ENCODE measurements at places on chromosomes 12 and 14.

DNA sequence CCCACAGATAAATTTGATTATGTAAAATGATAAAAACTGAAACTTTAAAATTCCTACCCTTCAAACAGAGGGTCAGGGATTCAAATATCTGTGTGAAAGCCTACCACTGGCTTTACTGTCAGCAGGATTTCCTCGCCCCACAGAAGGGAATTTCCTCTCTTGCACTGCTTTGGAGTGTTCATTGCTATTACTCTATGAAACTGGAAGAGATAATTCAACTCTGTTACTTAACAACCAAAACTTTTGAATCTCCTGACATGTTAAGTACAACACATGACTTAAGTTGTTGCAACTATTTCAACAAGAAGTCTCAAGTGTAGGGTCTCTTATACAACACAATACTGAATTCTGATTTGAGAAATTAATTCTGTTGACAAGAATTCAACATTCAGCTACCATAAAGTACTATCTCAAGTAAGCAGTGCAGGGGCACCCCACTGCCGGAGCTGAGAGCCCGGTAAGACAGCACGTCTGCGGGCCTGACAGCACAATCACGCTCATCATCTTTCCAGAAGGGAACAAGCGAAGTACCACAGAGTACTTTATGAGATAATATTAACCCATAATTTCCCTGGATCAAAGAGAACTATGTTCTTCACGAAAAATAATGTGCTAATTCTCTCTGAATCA lies 22.9 kb downstream of the DICER1 start:
- no peak for DNase-seq

- DNase-seq, result peak; percentile 61
Observed at GRCh38 chr12:120639771-120640721, at the start of gene CABP1. CABP1 (plus strand) TSS chr12:120640626; CDS start chr12:120640686, 60 bp downstream.

GRCh38 chr14:101903111-101903561 lies 61.2 kb upstream of the DYNC1H1 start:
- DNase-seq, result no peak

DNA sequence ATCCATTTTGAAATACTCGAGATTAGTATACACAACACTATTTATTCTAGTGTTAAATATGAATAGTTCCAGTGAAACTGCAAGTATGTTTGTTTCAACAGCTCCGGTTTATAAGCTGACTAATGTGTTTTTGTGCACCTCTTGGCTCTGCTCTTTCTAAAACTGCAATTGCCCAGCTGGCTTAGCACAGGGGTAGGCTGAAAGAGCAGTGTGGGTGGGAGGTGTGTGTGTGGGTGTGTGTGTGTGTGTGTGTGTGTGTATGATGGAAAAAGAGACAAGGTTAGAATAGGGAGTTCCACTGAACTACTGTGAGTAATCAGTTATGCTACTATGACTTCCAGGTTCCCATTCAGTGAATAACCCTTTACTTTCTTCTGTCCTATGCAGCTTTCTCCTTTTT lies 37.8 kb upstream of the DDHD1 start:
- peak; percentile 43 for DNase-seq

DNA sequence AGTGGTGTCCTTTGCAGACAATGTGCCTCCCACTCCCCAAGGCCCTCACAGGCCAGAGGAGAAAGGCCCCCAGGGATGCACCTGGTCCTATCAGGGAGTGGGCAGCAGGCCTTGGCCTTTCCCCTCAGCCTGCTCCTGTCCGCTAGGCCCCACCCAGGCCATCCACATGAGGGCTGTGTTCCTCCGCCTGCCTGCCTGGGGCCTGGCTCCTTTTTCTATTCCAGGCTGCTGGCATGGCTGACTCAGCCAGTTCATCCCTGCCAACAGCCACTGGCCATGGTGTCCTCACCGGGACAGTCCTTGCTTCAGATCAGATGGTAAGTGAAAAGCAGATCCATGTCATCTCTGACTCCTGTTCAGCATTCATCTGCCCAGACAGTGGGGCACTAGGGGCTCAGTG lies 13.4 kb downstream of the ISM2 start:
- DNase-seq, result no peak

DNA sequence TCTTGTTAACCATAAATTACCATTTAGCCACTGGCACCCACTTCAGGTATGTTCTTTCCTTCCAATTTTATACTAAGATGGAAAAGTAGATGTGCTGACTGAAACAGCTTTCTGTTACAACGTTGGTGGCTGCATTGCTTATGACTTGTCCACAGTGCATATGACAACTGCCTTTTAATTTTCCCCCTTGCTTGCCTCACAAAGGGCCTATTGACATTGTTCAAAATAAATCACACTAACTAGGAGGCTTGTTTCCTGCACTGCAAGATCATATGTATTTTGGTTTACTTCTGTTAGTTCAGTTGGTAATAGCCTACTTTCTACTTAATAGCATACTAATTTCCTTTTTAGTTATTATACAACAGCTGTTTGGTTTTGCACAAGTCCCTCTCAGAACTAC lies 55.4 kb downstream of the SCAF11 start:
- DNase-seq, result no peak

- DNase-seq, result peak; percentile 81
Observed at GRCh38 chr14:64294672-64295413, 672 bp upstream of the ESR2 start.

DNA sequence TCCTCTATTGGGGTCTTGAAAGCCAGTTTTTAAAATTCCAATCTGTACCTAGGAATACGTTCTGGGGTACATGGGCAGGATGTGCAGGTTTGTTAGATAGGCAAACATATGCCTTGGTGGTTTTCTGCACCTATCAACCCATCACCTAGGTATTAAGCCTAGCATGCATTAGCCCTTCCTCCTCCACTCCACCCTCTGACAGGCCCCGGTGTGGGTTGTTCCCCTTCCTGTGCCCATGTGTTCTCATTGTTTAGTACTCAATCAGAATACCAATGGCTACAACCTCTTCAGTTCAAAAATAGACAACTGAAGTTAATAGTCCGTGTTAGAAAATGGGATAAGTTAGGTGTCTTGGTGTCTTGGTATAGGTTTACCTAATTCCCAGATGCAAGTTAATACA lies 3.4 kb downstream of the NTS start:
- no peak for DNase-seq

- DNase-seq, result no peak
Observed at GRCh38 chr14:72128629-72129028, 196.4 kb downstream of the RGS6 start.

DNA sequence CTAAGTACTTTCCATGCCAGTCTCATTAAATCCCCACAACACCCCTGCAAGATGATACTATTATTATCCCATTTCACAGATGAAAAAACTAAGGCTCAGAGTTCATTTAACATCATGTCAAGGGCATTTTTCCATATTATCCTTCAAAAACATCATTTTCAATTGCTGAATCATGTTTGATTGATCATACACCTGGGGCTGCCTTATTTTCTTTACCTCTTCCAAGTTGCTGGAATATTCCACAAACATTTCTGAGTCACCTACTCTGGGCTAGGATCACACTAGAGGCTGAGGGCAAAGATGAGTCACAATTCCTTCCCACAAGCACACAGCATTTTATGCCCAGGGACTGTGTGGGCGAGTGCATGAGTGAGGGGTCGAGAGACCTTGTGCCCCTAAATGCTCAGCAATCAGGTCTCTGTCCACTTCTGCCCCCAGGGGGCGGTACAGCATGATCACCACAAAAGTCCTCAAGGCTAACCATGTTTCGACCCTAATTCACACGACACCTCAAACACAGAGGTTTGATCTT lies 14.1 kb upstream of the TMEM119 start:
- DNase-seq, result peak; percentile 57

Measured in activated CD4-positive, alpha-beta T cell treated with anti-CD3 and anti-CD28 coated beads, Interleukin-2, amount 50 U/mL, for 4 hours (primary cell).